ENCODE measurements at places on chromosomes 7 and 10. TPM values are rescaled to one million over a fixed set of nuclear protein-coding genes. Genes with fewer than 3 reads are reported as not detected.

- DNase-seq = no peak
Measured at GRCh38 chr10:48322017-48322416, 15.5 kb downstream of the MAPK8 start.

- DNase-seq = peak; percentile 34
Measured at GRCh38 chr7:38658921-38659320, 27.7 kb upstream of the AMPH start.

GRCh38 chr7:149475121-149476045 lies 14.5 kb upstream of the ZNF777 start:
- no peak for DNase-seq

DNA sequence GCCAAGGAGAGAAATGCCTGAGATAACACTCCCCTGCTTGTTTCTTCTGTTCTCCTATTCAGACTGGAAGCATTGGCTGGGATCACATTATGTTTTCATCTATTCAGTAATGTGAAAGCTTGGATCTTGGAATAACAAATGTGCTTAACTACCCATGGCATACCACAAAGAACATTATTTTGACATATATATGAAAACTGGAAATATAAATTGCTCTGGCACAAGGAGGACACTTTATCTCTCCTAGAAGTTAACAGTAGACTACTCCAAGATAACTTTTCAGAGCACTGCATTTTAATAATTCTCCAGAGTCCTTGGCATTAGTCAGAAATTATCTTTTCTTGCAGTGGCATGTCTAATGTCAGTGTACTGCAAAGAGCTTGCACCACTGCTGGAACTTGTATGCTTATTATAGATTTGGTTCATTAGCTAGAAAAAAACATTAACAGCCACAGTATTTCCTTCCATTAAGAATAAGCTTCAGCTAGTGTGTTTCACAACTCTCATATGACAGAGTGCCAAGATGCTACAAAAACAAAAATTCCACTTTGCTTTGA lies 169.3 kb upstream of the LRRN3 start:
- no peak for DNase-seq

GRCh38 chr7:132485600-132486273 lies 90.5 kb downstream of the PLXNA4 start:
- DNase-seq = no peak

DNA sequence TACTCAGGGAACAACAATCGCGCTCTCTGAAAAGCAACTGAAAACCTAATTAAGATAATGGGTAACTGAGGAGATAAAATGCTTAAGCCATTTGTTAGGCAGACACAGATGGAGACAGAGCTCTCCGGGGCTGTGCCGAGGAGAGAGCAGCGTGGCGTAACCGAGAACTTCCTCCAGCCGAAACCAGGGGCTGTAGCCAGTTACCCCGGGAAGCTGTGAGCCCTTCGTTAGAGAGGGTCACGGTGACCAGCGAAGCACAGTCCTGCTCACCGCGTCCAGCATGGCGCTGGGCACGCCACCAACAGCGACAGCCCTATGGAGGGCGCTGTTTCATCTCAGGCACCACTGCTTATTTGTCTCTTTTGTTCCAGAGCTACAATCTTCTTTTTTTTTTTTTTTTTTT lies 16.1 kb downstream of the PAPOLB start:
- DNase-seq = peak; percentile 77

DNA sequence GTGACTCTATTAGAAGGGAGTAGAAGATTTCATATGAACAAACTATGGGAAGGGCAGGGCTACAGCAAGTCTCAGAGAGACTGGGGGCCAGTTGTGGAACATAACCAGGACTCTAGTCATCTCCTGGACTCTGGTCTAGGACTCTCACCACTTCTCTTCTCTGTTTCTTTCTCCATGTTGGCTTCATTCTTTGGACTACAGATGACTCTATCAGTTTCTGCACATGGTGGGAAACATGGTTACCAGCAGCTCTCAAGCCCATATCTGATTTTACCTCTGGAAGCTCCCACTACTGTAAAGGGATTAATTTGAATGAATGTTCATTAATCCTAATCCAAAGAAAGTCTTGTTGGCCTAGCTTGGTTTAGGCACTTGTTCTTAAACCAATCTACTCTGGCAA lies 84.7 kb downstream of the LRGUK start:
- DNase-seq = no peak

DNA sequence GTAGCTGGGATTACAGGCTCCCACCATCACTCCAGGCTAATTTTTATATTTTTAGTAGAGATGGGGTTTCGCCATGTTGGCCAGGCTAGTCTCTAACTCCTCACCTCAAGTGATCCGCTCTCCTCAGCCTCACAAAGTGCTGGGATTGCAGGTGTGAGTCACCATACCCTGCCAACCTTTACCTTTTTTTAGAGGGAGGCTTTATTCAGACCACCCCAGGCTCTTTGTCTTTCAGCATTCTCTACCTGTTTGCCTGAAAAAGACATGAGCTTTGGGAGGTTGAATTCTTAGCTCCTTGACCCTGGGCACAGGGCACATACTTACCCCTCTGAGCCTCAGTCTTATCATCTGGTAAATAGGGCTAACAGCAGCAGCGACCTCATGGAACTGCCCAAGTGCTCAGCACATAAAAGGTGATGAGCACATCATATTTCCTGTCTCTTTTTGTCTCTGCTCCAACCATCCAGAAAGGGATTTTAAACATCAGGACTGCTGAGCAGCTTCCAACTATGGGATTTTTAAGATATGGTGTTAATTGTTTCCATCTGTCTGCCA lies 17.0 kb downstream of the FRMPD2 start:
- DNase-seq = no peak

- DNase-seq = peak; percentile 34
Measured at GRCh38 chr10:43892062-43892770, 243.5 kb upstream of the ZNF32 start.

- no peak for DNase-seq
Measured at GRCh38 chr7:44077681-44078091, 4.6 kb downstream of the POLM start.

DNA sequence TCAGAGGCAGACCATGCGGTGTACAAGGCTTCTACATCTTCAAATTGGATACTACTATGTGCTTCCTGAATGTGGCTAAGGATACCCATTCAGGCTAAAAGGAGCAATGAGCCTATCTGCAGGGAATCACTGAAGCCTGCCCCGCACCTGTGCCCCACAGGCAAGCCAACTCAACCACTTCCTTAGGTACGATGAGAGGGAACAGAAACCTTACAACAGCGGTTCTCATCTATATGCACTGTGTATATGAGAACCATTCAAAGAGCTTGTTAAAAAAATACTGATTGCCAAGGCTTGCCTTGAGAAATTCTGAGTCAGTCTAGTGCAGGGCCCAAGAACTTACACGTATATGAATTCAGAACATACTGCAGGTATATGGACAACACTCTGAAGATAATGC lies 679.6 kb downstream of the PARD3 start:
- no peak for DNase-seq

DNA sequence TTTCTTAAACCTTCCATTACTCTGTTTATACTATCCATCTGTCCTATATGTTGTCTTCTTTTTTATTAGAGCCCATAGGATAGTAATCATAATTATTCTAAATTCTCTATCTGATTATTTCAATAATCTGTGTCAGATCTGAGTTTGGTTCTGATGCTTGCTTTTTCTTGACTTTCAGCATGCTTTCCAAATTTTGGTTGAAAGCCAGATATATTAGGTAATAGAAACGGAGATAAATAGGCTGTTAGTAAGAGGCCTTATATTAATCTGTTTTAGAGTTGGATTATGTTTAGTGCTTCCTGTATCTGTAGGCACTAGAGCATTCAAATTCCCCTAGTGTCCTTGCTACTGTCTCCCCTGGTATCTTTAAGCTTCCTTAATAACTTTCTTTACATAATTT lies 939.9 kb upstream of the GHITM start:
- DNase-seq = no peak

DNA sequence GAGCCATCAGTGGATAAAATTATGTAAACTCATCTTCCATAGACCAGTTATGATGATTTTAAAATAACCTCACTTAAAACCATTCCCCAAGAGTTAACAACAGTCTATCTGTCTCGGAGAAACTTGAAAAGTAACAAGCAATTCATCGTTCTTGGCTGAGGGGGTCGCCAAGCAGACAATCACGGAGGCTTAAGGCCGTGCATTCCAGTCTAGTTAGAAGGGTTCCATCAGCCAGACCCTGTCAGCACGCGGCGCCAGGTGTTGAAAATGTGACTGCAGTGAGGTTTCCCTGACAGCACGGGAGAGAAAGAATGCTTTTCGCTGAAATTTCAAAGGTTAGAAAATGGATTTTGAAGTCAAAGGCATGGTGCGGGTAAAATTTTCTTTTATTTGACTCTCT lies 1025.0 kb upstream of the CELF2 start:
- DNase-seq = no peak

GRCh38 chr10:126268013-126268920 lies 120.0 kb downstream of the ADAM12 start:
- DNase-seq = no peak

- DNase-seq = no peak
Measured at GRCh38 chr7:76304888-76305375, 2.5 kb downstream of the HSPB1 start.

DNA sequence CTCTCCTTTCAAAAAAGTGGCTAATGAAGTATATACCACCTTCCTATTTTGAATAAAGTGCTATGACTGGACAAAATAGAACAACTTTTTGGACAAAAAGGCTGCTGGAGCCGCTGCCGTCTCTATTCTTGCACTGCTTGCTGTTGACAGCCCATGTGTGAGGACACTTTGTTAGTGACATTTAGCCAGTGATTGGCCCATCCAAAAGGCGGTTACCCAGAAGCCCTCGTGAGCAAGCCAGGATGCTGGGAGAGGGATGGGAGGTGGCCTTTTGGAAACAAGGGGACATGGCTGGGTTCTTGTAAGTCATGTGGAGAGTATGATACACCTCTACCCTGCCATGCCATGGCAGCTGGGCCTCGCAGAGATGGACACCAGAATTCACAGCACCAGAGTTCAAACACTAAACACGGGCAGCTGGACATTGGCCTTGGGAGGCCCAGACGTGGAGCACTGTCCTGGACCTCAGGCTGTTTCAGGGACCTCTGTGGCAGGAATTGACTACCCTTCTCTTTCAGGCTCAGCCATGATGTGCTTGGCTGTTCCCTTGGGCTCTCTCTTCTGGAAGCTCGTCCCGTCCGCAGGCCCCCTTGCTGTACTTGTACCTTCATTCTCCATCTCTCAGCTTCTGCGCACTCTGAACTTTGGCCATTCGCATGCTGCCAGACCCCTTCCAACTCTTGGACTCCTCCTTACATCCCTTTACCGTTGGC lies 118.3 kb downstream of the TCF7L2 start:
- no peak for DNase-seq

- DNase-seq = no peak
Measured at GRCh38 chr10:30500963-30501504, 67.0 kb downstream of the MAP3K8 start.

DNA sequence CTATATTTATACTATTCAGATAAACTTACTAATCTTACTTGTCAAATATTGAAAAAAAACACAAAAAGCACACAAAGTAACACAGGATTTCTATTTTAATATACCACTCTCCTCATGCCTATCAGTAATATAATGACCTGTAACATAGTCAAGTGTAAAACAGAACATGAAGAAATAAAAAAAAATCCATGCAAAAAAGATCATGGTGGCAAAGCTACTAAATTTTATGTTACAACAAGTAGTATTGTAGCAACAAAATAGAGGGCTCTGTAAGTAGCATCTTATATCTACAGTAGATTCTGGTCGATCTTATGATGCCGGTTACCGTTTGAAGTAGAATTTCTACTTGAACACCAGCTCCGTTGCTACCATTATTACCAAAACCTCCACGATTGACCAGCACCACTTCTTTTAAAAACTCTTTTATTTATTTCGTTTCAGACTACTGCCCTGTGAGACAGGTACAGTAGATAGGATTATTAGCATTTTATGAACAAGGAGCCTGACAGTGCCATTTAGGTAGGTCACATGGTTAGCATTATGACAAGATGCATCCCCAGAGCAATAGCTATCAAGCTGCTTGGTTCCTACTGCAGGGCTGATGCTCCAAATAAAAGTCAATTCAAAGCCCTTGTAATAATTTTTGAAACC lies 2.1 kb downstream of the CPED1 start:
- no peak for DNase-seq

PTPRZ1 gene
- 0.17 TPM for total RNA-seq

GNAT3 gene
- not detected for total RNA-seq

WIPF3 gene
- not detected for total RNA-seq

NEUROG3 gene
- total RNA-seq = not detected

CLDN3 gene
- total RNA-seq = 0.11 TPM

All from Daoy (cell line).